ENCODE measurements at places on chromosomes 3 and 15.

GRCh38 chr15:33934921-33935320, 33.4 kb upstream of the CHRM5 start:
- DNase-seq, result no peak

GRCh38 chr15:86751116-86751515, 671.4 kb downstream of the AGBL1 start:
- no peak for DNase-seq

- no peak for DNase-seq
Measured at GRCh38 chr15:37104424-37104981, 4.2 kb upstream of the MEIS2 start.

- no peak for DNase-seq
Measured at GRCh38 chr3:142663865-142664264, 60.0 kb upstream of the TRPC1 start.

- no peak for DNase-seq
Measured at GRCh38 chr15:28911310-28911931, 25.6 kb downstream of the APBA2 start.

- DNase-seq, result peak; percentile 79
Measured at GRCh38 chr3:112629425-112629824, 11.5 kb downstream of the CCDC80 start.

- DNase-seq, result no peak
Measured at GRCh38 chr3:162082516-162082915, 585.9 kb downstream of the OTOL1 start.

DNA sequence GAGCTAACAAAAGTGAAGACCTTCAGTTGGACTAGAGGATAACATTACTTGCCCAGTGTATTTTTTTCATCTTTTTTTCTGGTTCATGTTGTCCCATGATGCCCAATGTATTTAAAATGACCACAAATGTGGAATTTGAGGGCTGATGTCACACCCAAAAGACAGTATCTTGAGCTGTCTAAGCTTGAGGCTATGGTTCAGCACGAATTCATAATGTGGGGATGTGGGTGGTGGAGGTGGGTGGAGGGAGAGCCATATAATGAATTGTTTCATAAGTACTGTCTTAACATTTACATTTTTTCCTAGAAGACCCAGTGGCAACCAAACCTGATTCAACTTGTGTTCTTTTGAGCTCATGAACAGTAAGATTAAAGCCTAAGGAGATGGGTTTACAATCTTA, 37.5 kb downstream of the CHAC1 start:
- DNase-seq, result no peak

- DNase-seq, result no peak
Measured at GRCh38 chr3:57128826-57129667, 36.1 kb downstream of the IL17RD start.

GRCh38 chr15:79396850-79397249, 35.3 kb upstream of the MINAR1 start:
- no peak for DNase-seq

- no peak for DNase-seq
Measured at GRCh38 chr3:169394316-169394715, 269.2 kb downstream of the MECOM start.

DNA sequence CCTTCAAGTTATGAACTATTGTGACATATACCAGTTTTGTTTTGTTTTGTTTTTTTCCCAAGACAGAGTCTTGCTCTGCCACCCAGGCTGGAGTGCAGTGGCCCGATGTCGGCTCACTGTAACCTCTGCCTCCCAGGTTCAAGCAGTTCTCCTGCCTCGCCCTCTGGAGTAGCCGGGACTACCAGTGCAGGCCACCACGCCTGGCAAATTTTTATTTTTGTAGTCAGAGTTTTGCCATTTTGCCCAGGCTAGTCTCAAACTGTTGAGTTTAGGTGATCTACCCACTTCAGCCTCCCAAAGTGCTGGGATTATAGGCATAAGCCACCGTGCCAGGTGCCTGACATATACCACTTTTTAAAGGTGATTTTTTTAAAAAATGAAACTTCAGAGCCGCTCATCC, 74.6 kb downstream of the ARRDC4 start:
- no peak for DNase-seq
